ENCODE measurements at places on chromosomes 5 and 9.

- H3K36me3 ChIP-seq = peaks cover 2% of the 10 kb centered on the region
- peaks cover 8% of the 10 kb centered on the region for H3K4me1 ChIP-seq
These were observed 22.6 kb downstream of the PLAC8L1 start for GRCh38 chr5:146082798-146083197.

GRCh38 chr9:121383715-121384114, 13.7 kb upstream of the STOM start:
- DNase-seq = no peak
- no peak overlapping the region for H3K4me3 ChIP-seq
- no peak overlapping the region for H3K27ac ChIP-seq

- H3K4me1 ChIP-seq = peaks cover 4% of the 10 kb centered on the region
- H3K27ac ChIP-seq = peak overlapping the region; percentile 47
- DNase-seq = no peak
- no peak overlapping the region for H3K4me3 ChIP-seq
- H3K27me3 ChIP-seq = no peaks in the 10 kb centered on the region
These were observed 16.8 kb downstream of the NFX1 start for GRCh38 chr9:33307067-33307466.

DNA sequence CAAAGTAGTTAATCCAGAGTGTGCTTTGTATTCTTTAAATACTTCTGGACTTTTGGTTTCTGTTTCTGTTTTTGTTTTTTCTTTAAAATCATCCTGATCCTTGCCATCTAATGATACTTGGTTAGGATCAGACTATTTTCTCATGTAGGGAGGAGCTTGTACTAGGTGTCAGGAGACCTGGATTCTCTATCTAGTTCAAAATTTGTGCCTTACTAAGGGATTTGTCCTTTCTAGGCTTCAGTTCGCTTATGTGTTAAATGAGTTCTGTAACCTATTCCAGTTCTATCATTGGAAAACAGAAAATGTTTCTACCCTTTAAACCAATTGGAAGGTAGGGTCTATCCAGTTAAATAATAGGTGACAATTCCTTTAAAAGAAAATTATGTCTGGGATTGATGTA, 3.3 kb upstream of the MEF2C start:
- H3K4me3 ChIP-seq = no peak overlapping the region
- peaks cover 56% of the 10 kb centered on the region for H3K27me3 ChIP-seq
- no peak overlapping the region for H3K27ac ChIP-seq
- H3K4me1 ChIP-seq = peaks cover 26% of the 10 kb centered on the region

DNA sequence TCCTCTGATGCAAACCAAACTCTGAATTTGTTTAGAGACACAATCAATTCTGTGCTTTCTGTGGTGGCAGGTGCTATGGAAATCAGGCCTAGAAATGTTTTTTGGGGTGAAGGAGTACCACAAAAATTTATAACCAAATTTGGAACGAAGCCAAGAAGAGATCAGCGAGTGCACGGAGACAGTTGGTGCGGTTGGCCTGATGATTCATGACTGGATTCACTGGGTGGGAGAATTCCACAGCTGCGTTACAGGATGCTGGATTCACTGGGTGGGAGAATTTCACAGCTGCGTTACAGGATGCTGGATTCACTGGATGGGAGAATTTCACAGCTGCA, 135.6 kb upstream of the IRX4 start:
- no peaks in the 10 kb centered on the region for H3K36me3 ChIP-seq
- H3K4me3 ChIP-seq = no peak overlapping the region
- H3K4me1 ChIP-seq = no peaks in the 10 kb centered on the region
- peaks cover 78% of the 10 kb centered on the region for H3K27me3 ChIP-seq
- H3K27ac ChIP-seq = no peak overlapping the region

- H3K4me1 ChIP-seq = peaks cover 54% of the 10 kb centered on the region
- no peaks in the 10 kb centered on the region for H3K36me3 ChIP-seq
- H3K4me3 ChIP-seq = peak overlapping the region; percentile 99
These were observed 628 bp downstream of the ATOSB start for GRCh38 chr9:35114840-35115628.

- no peak overlapping the region for H3K27ac ChIP-seq
- H3K4me1 ChIP-seq = peaks cover 5% of the 10 kb centered on the region
- H3K27me3 ChIP-seq = peaks cover 45% of the 10 kb centered on the region
- H3K36me3 ChIP-seq = no peaks in the 10 kb centered on the region
These were observed 139.7 kb downstream of the CEP120 start for GRCh38 chr5:123283499-123283898.

- peaks cover 10% of the 10 kb centered on the region for H3K4me1 ChIP-seq
- H3K36me3 ChIP-seq = no peaks in the 10 kb centered on the region
- DNase-seq = no peak
- no peak overlapping the region for H3K4me3 ChIP-seq
- H3K27ac ChIP-seq = no peak overlapping the region
These were observed 15.4 kb upstream of the B4GALT1 start for GRCh38 chr9:33182519-33182918.

GRCh38 chr5:13985731-13986418, 41.4 kb upstream of the DNAH5 start:
- no peaks in the 10 kb centered on the region for H3K27me3 ChIP-seq
- no peaks in the 10 kb centered on the region for H3K4me1 ChIP-seq
- H3K27ac ChIP-seq = no peak overlapping the region
- peaks cover 2% of the 10 kb centered on the region for H3K36me3 ChIP-seq

- peaks cover 4% of the 10 kb centered on the region for H3K4me1 ChIP-seq
- no peak for DNase-seq
These were observed 223.6 kb downstream of the NMUR2 start for GRCh38 chr5:152181461-152181860.

- H3K27me3 ChIP-seq = no peaks in the 10 kb centered on the region
- H3K27ac ChIP-seq = no peak overlapping the region
- H3K4me3 ChIP-seq = no peak overlapping the region
- DNase-seq = no peak
These were observed 96.5 kb upstream of the PALM2AKAP2 start for GRCh38 chr9:109683521-109683920.

DNA sequence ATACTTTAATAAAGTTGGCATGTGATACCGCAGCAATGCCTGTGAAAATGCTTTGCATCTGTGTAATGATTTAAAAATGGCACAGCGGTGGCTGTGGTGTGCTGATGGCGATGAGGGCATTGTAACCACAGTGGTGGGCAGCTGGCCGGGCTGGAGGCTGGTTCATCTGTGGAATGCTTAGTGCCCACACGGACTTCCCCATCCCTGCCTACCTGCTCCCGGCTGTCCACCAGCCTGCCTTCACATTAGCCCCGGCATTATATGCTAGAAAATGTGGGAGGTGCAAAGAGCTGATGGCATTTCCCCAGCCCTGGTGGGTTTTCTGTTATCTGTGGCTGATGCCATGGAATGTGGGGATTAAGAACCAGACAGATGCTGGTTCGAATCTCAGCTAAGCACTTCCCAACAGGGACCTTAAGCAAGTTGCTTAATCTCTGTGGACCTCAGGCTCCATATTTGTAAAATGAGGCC, 2.9 kb upstream of the NDST1 start:
- H3K4me1 ChIP-seq = peaks cover 3% of the 10 kb centered on the region
- H3K27me3 ChIP-seq = peaks cover 10% of the 10 kb centered on the region
- no peak overlapping the region for H3K4me3 ChIP-seq
- no peaks in the 10 kb centered on the region for H3K36me3 ChIP-seq
- no peak overlapping the region for H3K27ac ChIP-seq

DNA sequence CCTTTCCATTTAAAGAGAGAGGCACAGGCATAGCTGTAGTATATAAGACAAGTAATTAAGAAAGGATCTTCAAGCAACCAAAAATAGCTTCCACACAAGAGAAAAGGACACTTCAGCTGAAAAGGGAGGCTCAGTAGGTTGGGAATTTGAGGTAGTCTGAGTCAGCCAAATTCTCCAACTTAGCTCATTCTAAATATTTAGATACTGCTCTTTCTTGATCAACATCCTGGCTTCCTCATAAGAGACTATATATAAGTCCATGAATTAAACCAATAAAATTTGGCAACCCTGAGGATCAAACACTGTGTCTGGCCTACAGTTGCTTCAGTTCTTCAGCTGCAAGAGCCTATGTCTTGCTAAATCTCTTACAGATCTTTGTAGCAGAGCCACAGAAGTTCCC, 17.8 kb downstream of the HINT1 start:
- H3K36me3 ChIP-seq = no peaks in the 10 kb centered on the region
- H3K4me3 ChIP-seq = no peak overlapping the region
- no peaks in the 10 kb centered on the region for H3K27me3 ChIP-seq
- DNase-seq = no peak

- no peak overlapping the region for H3K27ac ChIP-seq
- no peak for DNase-seq
- H3K4me1 ChIP-seq = no peaks in the 10 kb centered on the region
- H3K4me3 ChIP-seq = no peak overlapping the region
- H3K27me3 ChIP-seq = peaks cover 31% of the 10 kb centered on the region
These were observed 8.7 kb downstream of the NREP start for GRCh38 chr5:111748304-111748763.

DNA sequence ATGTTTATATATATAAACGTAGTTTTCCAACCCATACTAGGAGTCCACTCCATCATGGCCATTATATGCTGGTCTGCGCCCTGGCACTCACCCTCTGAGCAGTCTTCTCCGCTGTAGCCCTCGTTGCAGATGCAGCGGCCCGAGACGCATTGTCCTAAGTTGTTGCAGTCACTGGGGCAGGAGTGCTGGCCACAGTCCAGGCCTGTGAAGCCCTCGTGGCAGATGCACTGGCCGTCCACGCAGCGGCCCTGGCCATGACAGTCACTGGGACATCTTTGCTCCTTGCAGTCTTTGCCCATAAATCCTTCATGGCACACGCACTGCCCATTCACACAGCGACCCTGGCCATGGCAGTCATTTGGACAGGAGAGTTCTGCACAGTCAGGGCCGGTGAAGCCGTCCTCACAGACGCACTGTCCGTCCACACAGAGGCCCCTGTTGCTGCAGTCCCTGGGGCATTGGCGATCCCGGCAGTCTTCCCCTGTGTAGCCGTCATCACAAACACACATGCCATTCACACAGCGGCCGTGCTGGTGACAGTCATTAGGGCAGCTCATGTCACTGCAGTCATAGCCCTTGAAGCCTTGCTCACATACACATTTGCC, 32.1 kb downstream of the TNC start:
- no peak overlapping the region for H3K4me3 ChIP-seq
- no peaks in the 10 kb centered on the region for H3K36me3 ChIP-seq
- no peak for DNase-seq
- H3K4me1 ChIP-seq = peaks cover 2% of the 10 kb centered on the region

- no peaks in the 10 kb centered on the region for H3K4me1 ChIP-seq
- H3K4me3 ChIP-seq = no peak overlapping the region
- no peaks in the 10 kb centered on the region for H3K27me3 ChIP-seq
- H3K27ac ChIP-seq = no peak overlapping the region
- no peak for DNase-seq
- H3K36me3 ChIP-seq = no peaks in the 10 kb centered on the region
These were observed 241.3 kb downstream of the DEPDC1B start for GRCh38 chr5:60458666-60459065.

DNA sequence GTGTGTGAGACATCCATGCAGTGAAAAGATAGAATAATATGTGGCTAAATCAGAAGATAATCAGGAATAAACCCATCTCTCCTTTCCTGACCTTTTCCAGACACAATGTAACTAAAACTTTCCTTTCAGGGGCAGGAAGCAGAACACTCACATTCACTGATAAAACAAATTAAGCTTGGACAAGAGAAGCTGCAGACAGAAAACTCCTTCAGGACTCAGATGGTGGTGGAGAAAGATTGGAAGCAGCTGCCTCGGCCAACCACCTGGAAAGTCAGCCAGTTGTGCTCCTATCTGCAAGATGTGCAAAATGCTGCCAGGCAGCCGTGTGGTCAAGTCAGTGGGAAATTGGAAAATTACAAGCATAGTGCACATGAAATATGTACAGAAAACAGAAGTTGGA, 26.9 kb downstream of the RASEF start:
- no peak for DNase-seq
- no peaks in the 10 kb centered on the region for H3K36me3 ChIP-seq
- no peak overlapping the region for H3K27ac ChIP-seq
- no peaks in the 10 kb centered on the region for H3K27me3 ChIP-seq
- no peaks in the 10 kb centered on the region for H3K4me1 ChIP-seq

DNA sequence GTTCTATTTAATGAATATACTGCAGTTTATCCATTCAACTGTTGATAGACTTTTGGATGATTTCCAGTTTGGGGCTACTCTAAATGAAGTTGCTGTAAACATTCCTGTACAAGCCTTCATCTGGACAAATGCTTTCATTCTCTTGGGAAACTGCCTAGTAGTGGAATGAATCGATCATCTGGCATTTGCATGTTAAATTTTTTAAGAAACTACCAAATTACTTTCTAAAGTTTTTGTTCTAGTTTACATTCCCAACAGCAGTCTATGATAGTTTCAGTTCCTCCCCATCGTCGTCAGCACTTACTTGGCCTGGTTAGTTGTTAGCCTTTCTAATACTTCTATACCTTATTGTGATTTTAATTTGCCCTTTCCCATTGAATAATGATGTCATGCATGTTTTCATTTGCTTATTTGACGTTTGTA, 306.3 kb downstream of the FER start:
- H3K4me3 ChIP-seq = no peak overlapping the region
- no peak overlapping the region for H3K27ac ChIP-seq
- H3K4me1 ChIP-seq = no peaks in the 10 kb centered on the region

GRCh38 chr5:132181011-132181629, 46.5 kb downstream of the P4HA2 start:
- no peaks in the 10 kb centered on the region for H3K36me3 ChIP-seq
- no peak overlapping the region for H3K4me3 ChIP-seq
- no peak overlapping the region for H3K27ac ChIP-seq
- peaks cover 18% of the 10 kb centered on the region for H3K4me1 ChIP-seq
- no peak for DNase-seq
- H3K27me3 ChIP-seq = peaks cover 3% of the 10 kb centered on the region

- H3K27ac ChIP-seq = no peak overlapping the region
- no peaks in the 10 kb centered on the region for H3K36me3 ChIP-seq
- H3K4me3 ChIP-seq = no peak overlapping the region
- H3K27me3 ChIP-seq = peaks cover 36% of the 10 kb centered on the region
These were observed 2.1 kb downstream of the CFAP77 start for GRCh38 chr9:132412089-132412488.

DNA sequence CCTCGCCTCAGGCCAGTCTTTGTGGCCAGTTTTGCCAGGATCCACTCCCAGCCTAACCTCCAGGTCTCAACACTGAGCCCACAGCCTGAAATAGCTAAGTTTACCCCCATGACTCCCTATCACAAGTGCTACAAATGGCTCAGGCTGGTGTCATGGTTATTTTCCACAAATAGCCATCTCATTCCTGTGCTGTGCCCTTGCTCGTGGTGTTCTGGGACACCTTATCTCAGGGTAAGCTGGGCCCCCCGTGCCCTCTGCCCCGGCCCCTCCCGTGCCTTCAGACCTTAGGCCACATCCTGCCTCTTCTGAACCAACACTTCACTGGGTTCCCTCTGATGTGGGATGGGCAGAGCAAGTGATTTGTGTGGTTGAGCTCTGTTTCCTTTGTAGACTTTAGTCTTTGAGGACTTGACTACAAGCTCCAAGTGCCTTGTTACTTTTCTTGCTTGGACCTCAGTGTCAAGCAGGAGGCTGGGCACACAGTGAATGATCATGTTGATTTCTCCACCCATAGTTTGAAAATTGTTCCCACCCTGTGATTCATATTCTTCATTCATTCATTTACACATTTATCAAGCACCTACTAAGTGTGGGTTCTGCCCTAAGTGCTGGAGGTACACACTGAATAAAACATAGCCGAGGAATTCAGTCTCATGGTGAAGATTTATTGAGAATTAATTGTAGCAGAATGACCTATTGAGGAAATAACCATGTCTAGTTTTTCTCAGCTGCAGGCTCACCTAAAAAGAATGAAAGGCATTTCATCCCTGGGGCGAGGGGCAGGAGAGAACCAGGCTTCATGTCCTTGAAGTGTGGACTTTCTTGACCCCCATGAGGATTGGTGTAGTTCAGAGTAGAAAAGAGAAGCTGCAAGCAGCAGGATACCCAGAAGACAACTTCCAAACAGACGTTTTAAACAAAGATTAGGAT, 84.5 kb upstream of the CTNNA1 start:
- H3K4me3 ChIP-seq = peak overlapping the region; percentile 67
- no peak overlapping the region for H3K27ac ChIP-seq
- no peaks in the 10 kb centered on the region for H3K36me3 ChIP-seq
- peaks cover 58% of the 10 kb centered on the region for H3K27me3 ChIP-seq
- no peak for DNase-seq
